ENCODE measurements at places on chromosomes 7 and 10.
A peak's percentile ranks its signal among the peaks of the same experiment; 100 is the strongest.

DNA sequence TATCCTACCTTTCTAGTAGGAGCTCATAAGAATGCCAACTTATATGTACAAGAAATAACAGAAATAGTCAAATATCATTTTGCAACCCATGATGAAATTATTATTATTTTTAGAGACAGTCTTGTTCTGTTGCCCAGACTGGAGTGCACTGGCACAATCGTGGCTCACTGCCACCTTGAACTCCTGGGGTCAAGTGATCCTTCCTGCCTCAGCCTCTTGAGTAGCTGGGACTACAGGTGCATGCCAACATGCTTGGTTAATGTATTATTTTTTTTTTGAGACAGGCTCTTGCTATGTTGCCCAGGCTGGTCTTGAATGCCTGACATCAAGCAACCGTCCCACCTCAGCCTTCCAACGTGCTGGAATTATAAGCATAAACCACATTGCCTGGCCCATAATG is 44.8 kb downstream of the TNPO3 start:
- DNase-seq: no peak

GRCh38 chr7:55124989-55125875 is 106.4 kb downstream of the EGFR start:
- no peak for DNase-seq

DNA sequence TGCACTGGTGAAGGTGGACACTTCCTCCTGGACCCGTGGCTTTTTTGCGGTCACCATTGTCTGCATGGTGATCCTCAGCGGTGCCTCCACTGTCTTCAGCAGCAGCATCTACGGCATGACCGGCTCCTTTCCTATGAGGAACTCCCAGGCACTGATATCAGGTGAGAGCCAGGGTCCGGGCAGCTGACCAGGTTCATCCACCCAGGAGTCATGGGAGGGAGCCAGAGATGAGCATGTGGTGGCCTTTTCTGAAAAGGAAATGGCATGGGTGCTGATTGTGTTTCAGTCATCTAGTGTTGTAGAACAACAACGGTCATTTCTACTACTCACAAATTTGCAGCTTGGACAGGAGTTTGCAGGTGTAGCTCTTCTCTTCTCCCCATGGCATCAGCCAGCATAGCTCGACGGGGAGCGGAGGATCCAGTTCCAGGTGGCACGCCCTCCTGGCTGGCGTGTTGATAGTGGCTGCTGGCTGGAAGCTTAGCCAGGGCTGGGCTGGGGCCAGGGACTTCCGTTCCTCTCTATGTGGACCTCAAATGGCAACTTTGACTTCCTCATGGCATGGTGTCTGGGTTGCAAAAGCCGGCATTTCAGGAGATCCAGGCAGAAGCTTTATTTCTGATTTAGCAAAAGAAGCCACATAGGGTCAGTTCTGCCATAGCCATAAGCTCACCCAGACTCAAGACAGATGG is 32.7 kb downstream of the SLC29A3 start:
- DNase-seq: peak; percentile 43

DNA sequence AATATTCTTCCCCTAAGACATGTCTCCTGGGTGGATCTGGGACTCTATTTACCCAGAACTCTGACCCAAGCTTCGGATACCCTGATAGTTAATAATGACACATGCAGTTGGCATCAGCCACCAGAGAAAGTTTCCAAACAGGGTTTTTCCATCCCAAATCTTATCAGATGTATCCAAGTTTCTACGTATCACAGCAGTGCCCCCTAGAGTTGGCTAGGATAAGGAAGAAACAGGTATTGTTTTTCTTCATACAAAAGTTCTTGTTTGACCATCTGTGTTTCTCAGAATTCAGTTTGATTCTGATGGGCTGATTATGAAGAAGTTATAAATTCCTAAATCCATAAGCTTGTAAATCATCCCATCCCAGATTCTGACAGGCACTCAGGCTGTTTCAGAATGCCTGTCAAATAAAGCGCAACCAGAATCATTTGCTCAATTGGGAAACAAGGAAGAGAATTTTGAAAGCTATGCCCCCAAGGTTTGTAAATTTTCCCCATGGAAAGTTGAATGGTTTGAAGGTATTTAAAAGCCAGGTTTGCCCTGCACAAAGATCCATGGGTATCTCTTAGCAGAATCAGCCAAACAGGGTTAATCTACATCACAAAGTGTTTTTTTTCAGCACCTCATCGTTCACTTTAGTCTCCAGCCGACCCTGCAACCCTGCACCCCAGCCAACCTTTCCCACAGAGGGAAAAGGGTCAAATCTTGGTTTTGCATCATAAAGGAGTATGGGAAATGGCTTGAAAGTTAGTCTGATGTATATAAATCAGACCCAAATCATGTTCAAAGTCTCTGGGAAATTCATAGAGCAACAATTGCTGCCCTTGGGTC is 47.4 kb downstream of the NRAP start:
- DNase-seq: no peak

GRCh38 chr10:78614267-78614666 is 454.5 kb upstream of the ZMIZ1 start:
- no peak for DNase-seq

DNA sequence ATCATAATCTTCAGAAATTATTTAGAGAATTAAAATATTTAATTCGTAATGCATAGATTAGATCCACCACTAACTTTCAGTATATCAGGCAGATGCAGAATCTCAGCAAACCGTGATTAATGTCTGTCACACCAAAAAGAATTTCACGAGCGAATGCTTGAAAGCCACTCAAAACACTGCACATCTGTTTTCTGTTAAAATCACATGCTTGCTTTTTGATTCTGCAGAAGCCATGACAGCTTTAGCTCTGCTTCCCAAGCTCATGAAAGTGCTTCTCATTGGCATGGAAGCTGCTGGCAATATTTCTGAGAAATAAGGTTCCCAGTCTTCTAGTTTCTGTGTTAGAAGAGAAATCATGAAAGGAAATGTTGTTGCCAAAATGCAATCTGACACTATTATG is 837.8 kb upstream of the LRRN3 start:
- no peak for DNase-seq

GRCh38 chr7:94908323-94909178 is 1.2 kb downstream of the PPP1R9A start:
- DNase-seq: no peak

DNA sequence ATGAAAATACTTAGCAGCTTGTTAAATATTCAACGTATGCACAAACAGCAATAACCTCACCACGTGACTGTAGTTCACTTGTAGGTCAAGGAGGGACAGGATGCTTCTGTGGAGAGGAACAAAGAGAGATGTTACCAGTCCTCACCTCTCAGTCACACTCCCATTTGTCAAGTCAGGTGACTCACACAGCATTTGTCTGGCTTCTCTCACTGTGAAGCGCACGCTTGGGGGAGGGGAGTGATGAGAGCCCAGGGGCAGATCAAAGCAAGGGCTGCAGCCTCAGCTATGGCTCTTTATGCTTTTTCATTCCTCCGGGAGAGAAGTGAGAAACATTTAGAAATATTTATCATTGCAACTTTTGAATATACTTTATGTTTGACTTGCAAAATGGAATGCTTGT is 2.9 kb upstream of the RBM20 start:
- no peak for DNase-seq

DNA sequence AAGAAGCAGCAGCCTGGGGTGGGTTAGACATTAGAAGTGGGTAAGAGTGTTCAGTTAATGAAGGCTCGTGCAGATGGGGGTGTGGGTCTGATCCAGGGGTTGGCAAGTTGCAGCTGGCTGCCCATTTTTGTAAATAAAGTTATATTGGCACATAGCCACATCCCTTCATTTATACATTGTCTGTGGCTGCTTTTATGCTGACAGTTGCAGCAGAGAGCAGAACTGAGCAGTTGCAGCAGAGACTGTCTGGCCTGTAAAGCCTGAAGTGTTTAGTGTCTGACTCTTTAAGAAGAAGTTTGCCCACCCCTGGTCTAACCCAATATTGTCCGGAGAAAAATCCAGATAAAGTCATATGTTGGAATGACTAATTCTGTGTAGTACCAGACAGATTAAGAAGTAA is 38.1 kb downstream of the GLRX3 start:
- no peak for DNase-seq

DNA sequence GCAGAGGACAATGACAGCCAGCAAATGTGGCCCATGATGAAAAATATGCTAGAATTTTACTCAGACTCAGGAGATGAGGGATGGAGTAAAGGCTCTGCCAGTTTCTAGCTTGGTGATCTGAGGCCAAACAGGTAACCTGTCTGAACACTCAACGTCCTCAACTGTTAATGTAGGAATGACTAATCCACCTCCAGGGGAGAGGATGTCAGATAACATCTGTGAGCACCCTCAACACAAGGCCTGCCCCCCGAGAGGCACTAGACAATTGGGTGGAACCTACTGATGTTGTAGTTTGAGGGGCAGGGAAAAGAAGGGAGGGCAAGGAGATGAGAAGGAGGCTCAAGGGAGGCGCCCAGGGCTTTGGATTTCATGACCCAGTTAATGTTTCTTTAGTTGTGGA is 445.1 kb downstream of the PLXNA4 start:
- no peak for DNase-seq

DNA sequence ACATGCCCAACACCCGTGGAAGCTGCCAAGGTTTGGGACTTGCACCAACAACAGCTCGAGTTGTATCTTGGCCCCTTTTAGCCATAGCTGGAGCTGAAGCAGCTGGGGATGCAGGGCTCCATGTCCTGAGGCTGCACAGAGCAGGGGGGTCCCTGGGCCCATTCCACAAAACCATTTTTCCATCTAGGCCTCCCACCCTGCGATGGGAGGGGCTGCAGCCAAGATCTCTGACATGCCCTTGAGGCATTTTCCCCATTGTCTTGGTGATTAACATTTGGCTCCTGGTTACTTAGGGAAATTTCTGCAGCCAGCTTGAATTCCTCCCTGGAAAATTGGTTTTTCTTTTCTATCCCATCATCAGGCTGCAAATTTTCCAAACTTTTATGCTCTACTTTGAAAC is 637.8 kb upstream of the VSTM2A start:
- DNase-seq: no peak

GRCh38 chr10:30694518-30695228 is 65.1 kb upstream of the LYZL2 start:
- DNase-seq: no peak

GRCh38 chr7:16343612-16344011 is 77.7 kb downstream of the CRPPA start:
- DNase-seq: no peak

DNA sequence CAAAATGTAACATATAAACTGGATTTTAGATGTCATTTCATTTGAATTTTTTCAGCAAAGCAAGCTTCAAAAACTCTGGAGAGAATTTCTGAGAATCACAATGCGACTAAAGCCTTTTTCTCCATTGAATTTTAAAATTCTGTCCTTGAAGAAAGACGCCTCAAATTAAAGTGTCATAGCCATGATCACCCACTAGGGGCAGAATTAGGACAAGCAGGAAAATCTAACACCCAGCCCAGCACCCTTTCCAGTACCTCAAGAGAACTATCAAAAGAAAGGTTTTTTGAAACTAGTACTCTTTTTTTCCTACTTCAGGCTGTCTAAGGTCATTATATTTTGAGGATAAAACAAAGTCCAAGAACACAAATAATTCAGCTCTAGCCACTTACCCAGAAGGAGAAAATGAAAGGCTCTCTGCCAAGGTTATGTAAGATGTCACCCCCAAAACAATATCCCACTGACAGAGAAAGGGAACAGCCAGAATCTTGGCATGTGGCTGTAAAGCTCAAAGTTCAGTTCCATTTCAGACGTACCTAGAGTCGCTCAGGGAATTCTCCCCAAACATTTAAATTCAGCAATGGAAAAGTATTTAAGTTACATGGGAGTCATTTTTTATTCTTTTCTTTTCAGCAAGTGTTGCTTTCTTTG is 299.4 kb downstream of the SNX13 start:
- peak; percentile 73 for DNase-seq

DNA sequence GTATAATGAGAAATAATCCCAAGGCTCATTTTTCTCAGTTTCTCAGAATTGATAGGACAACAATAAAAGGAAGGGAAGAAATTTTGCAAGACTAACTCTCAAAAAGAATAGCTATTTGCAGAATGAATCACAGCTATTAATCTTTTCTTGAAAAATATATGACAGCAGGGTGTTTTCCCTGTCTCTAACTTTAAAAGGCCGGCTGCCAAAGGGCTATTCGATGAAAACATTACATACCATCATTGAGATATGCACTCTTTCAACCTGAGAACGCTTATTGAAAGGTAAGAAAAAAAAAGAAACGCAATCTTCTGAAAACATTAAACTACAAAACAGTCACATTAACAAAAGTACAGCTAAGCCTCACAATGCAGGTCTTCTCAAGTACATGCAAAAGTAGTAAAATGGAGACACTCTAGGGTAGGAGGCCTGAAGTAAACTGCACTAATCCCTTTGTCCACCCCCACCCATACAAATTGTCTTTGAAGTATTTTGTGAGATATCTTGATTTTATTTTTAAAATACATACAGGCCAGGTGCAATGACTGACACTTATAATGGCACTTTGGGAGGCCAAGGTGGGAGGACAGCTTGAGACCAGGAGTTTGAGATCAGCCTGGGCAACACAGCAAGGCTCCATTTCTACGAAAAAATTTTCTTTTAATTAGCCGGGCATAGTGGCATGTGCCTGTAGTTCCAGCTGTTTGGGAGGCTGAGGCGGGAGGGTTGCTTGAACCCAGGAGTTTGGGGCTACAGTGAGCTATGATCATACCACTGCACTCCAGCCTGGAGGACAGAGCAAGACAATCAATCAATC is 83.0 kb downstream of the PARD3 start:
- no peak for DNase-seq

- no peak for DNase-seq
Measured at GRCh38 chr7:46569133-46569465, 648.0 kb upstream of the IGFBP3 start.

GRCh38 chr7:6143997-6144396 is 112.8 kb downstream of the ANKRD61 start:
- no peak for DNase-seq

- DNase-seq: peak; percentile 23
Measured at GRCh38 chr7:22115689-22116088, 170.0 kb upstream of the CDCA7L start.

DNA sequence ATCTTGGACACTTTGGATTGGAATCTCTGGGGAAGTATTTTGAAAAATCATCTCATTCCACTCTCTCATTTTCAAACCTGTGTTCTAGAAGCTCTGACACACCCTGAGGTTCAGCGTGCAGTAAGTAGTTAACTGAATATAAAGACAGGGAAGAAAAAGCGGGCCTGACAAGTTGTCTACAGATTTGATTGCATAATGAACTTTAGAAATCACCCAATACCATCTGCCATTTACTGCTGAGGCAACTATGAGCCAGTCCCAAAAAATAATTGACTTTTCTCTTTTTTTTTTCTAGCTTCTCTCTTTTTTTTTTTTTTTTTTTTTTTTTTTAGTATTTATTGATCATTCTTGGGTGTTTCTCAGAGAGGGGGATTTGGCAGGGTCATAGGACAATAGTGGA is 29.5 kb downstream of the CDC123 start:
- DNase-seq: no peak
